NCI-H146 (cell line): ENCODE measurements at places on chromosomes 1 and 21.
A peak's percentile ranks its signal among the peaks of the same experiment; 100 is the strongest.

GRCh38 chr1:213376862-213377372, 325.9 kb downstream of the RPS6KC1 start:
- no peak for DNase-seq

- DNase-seq = no peak
Measured at GRCh38 chr1:37997256-37998088, 7.7 kb upstream of the SF3A3 start.

DNA sequence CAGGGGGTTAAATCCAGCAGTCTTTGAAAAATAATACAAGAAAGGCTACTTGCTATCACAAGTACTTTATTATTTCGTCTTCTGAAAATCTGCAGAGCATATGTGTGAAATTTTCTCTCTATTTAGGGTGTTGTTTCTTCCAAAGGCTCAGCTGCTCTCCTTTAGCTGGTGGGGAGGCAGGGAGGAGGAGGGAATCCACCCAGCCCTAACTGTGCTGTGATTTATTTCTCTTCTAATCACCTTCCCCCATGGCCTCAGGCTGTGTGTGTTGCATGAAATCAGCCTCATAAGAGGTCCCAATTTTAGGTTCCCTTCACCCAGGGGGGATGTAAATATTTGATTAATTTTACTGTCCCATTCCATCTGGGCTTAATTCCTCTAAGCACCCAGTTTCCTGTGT, 77.6 kb upstream of the PGBD5 start:
- peak; percentile 21 for DNase-seq

GRCh38 chr1:230867101-230867902, 1.0 kb downstream of the C1orf198 start:
- DNase-seq = no peak

DNA sequence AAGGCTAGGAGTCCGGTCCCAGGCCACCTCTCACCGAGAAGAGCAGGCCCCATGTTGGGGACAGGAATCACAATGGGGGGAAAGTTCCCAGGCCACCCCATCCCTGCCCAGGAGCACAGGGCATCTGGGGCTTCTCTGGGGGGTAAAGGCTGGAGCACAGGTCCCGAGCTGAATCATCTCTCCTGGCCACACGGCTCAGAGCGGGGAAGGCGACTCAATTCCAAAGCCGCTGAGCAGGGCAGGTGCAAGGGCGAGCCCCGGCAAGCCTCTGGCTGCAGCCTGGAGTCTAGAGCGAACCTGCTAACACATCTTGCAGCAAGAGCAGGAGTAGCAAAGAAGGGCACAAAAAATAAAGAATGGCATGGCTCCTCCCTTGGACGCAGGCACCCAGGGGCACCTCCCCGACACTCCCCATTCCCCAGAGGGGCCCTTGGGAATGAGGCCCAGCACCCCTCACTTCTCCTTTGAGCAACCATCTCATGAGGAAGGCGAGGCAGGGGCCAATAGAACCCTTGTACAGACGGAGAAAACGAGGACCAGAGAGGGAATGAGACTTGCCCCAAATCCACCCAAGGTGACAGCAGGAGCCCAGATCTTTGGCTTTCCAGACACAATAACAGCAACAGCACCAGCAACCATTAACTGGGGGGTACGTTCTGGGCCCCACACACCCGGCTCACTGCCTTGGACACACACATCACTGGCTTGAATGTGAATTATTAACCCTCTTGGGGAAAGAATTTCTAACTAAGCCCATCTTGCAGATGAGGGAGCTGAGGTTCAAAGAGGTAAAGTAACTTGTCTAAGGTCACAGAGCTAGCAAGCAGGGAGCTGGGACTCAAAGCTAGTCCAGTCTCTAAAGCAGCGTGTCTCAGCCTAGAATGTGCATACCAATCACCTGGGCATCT, 20.7 kb upstream of the ALDH4A1 start:
- no peak for DNase-seq

GRCh38 chr1:235448616-235449015, 55.6 kb downstream of the B3GALNT2 start:
- DNase-seq = no peak

GRCh38 chr1:22607154-22607553, 29.3 kb upstream of the C1QA start:
- no peak for DNase-seq

- DNase-seq = no peak
Measured at GRCh38 chr1:179588425-179589024, 3.1 kb upstream of the TDRD5 start.

- DNase-seq = no peak
Measured at GRCh38 chr1:170840371-170840770, 95.0 kb upstream of the MROH9 start.

- DNase-seq = no peak
Measured at GRCh38 chr1:167881786-167882185, 32.1 kb downstream of the ADCY10 start.

DNA sequence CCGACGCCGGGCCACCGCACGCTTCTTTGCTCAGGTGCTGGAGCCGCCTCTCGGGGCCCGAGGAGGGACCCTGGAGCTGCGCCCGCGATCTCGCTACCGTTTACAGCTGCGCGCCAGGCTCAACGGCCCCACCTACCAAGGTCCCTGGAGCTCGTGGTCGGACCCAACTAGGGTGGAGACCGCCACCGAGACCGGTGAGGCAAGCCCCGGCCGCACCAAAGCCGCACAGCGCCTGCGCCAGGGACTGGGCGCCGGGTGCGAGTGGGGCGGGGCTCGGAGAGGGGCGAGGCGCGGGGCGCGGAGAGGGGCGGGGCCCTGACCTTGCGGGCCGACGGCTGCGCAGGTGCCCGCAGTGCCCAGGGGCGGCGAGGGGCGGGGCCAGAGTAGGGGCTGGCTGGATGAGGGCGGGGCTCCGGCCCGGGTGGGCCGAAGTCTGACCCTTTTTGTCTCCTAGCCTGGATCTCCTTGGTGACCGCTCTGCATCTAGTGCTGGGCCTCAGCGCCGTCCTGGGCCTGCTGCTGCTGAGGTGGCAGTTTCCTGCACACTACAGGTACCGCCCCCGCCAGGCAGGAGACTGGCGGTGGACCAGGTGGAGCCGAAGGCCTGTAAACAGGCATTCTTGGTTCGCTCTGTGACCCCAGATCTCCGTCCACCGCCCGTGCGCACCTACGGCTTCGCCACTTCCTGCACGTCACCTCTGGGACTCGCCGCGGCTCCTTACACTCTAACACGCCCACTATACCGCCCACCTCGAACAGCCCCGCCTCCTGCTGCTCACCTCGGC, 9.8 kb upstream of the CDC20 start:
- DNase-seq = peak; percentile 92

DNA sequence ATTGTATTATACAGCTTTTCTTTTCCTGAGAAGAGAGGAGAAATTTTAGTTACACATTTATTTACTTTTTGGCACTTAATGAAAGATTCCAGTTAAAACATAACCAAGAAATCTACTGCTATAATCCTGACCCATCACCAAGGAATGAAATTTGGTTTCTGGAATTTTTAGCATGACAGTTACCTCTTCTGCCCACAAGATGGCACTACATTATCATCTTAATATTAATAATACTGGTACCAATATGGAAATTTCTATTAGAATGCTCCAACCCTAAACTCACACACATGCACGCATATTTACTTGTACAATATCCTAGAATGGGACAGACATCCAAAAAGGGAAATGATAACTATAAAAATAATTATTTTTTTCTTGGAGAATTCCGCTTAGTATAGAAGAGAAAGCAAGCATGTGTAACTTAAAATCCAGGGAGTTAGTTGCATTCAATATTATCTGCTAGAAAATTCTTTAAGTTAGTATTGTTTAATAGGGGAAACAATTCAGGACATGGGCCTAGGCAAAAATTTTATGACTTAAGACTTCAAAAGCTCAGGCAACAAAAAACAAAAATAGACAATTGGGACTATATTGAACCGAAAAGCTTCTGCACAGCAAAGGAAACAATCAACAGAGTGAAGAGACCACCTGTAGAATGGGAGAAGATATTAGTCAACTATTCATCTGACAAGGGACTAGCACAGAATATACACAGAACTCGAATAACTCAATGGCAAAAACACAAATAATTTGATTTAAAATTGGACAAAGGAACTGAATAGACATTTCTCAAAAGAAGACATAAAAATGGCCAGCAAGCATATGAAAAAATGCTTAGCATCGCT, 37.4 kb downstream of the MAP3K21 start:
- no peak for DNase-seq

DNA sequence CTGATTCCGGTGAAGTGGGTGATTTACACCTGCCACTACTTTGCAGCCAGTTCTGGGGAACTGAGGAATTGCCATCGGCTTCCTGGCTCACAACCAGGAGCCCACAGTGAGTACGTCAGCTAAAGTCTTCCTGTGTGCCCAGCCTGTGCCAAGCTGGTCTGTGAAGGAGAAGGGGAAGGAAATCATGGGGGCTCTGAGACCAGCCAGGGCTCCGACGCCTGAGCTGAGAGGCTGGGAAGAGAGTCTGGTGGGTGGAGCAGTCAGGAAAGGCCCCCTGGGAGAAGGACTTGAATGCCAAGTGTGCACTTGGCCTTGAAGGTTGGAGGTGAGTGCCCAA, 1.2 kb downstream of the LURAP1 start:
- DNase-seq = no peak

GRCh38 chr1:75237316-75237715, 103.1 kb downstream of the LHX8 start:
- DNase-seq = no peak

- DNase-seq = no peak
Measured at GRCh38 chr1:244256086-244256676, 195.5 kb downstream of the ADSS2 start.

DNA sequence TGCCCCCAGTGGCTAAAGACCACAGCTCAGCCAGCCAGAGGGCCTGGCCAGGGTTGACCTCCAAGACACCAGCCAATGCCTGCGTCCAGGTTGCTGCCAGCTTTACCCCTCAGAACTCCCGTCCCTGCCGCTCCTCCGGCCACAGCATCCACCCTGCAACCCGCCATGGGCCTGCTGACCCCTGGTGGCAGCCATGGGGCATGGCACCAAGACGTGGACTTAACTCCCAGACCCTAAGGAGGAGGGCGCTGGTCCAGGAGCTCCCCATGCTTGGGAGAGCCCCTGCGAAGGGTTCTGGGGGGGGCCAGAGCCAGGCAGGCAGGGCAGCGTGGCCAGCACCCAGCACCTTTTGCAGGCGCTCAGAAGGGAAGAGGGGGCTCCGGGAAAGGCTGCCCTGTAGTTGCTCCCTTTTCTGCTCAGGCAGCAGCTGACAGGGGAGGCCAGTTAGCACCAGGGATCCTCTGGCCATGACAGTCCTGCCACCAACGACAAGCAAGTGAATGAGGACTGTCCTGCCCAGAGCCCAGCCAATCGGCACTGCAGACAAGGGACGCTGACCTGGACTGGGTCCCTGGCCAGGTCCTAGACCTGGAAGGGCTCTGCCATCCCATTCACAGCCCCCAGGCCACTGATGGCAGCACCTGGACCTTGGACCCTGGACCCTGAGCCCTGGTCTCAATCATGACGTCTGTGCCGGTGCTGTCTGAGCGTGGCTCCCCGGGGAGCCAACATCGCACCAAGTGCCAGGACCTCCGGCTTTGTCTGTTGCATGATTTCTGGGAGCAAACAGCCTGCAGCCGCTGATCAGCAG, 246.2 kb downstream of the NPHP4 start:
- peak; percentile 49 for DNase-seq

GRCh38 chr1:230786385-230786753, 39.2 kb downstream of the CAPN9 start:
- no peak for DNase-seq

DNA sequence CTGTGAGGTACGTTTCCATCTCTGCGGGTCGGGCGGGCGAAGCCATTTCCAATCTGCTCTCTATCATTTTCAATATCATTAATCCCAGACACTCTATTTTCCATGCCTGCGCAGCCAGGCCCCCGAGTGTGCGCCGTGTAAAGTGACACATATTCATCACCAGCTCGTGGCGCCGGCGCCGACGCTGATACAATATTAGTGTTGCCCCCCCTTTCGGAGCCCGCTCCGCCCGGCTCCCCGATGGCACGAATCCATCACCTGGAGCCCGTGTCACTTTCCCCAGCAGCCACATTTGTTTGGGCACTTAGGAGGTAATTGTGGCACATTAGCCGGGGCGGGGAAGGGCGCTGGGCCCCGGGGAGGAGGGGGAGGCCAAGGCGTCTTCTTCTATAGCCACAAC, 33.7 kb upstream of the DMBX1 start:
- DNase-seq = peak; percentile 5

DNA sequence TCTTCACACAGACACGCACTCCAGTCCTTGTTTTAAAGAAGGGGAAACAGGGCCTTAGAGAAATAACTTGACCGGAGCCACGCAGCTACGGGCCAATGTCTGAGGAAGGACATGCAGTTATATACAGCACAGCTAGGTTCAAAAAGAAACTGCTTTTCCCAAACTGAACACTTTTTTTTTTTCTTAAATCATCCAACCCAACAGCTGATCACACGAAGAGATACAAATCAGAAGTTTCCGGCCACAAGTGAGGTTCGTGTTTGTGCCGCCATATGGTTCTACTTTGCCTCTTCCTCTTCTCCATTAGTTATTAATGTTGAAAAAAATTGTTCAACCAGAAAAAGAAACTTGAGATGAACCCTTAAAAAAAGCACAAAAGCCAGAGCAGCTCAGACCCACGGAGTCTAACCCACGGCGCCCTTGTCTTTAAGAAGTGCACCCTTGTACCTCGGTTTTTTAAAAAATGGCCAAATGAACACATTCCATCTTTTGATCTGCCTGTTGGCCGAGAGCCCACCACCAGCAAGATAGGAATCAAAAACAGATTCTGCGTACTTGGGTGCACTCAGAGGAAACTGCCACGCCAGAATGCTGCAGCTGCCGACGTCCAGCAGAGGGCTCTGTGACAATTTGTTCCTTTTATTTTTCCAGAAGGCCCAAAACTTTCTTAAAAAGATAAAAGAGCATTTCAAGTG, 78.9 kb downstream of the SLC66A1 start:
- no peak for DNase-seq

DNA sequence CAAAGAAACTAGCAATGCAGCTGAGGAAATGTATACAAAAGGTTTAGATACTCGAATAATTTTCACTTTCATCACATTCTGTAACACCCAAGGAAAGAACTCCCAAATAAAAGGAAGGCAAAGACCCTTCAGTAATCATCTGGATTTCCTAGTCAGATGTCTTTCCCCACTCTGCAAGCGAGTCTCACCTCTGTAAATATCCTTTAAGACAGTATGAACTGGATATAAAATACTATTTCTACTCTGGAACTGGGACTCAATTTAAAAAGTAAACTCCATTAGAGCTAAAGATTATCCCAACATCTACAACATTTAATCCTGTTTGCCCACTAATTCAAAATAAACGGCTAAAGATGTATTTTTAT, 27.0 kb downstream of the C2CD2 start:
- DNase-seq = no peak

DNA sequence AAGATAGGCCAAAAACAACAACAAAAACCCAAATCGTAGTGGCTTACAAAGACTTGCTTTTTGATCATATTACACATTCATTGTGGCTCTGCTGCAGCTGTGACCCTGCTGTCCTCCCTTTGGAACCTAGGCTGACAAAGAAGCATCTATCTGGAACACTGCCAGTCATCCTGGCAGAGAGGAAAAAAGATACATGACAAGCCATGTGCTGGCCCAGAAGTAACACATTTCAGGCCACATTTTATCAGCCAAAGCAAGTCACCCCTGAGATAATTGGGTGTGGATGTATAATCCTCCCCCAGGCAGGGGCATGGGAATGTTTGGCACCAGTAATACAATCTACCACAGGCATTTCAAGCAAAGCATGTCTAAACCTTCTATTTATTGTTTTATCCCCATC, 37.2 kb upstream of the AGO1 start:
- no peak for DNase-seq
